Activated CD8-positive, alpha-beta memory T cell treated with anti-CD3 and anti-CD28 coated beads for 1 hour (primary cell): ENCODE measurements at places on chromosomes 11 and 22.

GRCh38 chr11:124841840-124842239 lies 23.4 kb upstream of the ROBO3 start:
- DNase-seq, result no peak

GRCh38 chr22:43000441-43001175 lies 14.3 kb downstream of the PACSIN2 start:
- DNase-seq, result no peak

DNA sequence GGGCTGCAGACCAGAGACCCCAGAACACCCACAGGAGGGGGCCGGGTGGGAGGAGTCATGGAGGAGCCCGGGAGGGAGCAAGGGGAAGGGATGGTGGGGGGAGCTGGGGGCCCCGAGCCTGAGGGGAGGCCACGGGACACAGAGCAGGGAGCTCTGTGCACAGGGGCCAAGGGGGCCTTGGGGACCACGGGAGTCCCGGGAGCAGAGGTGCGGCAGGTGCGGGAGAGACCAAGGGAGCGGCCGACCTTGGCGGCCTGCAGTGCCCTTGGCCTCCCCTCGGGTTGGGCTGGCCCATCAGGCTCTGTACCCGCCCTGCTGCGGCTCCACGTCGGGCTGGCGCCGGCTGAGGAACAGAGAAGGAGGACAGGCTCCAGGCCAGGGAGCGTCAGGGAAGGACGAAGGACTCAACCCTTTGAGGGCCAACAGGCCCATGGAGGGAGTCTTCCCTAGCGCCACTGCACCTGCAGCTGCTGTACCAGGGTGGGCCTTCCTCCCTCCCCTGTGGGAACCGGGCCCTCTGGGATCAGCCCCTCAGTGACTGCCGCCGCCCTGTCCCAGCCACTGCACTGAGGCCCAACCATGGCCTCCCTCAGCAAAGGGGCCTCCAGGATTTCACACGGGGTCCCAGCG lies 17.8 kb upstream of the BRSK2 start:
- DNase-seq, result no peak

- no peak for DNase-seq
Observed at GRCh38 chr11:3855808-3856491, 486 bp downstream of the STIM1 start.

- DNase-seq, result no peak
Observed at GRCh38 chr11:116217441-116217840, 555.3 kb downstream of the BUD13 start.

DNA sequence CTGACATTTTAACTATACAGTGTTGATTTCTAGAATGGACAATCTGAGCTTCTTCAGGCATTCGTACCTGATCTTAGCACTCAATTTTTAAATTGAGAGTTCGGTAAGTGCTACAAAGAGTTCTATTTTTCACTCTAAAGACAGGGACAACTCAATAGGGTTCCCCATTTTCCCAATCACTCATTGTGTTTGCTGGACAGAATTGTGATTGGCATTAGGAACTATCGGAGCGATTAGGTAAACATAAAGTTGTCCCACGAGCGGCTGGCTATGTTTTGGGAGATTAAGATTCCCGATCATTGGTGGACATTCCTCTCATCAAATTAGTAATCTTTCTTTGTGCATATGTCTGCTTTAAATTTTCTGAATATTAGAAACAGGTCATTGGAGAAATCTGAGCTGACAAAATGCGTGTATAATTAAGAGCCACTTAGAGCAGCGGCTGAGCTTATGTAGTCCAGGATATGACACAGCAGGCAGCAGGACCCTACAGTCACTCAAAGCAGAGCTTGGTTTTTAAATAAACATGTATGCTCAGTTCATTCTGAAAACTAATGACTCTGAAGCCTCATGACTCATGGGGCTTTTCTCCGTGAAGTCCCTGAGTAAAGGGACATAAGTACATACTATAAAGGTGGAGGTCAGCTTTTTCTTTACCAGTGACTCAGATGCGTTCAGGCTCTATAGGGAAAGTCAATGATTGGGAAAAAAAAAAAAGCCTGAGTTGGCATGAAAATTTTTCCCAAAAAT lies 109.4 kb downstream of the GRIA4 start:
- DNase-seq, result no peak

GRCh38 chr11:96015906-96016565 lies 92.1 kb upstream of the MTMR2 start:
- DNase-seq, result no peak

- DNase-seq, result no peak
Observed at GRCh38 chr22:50583294-50583861, 729 bp upstream of the CHKB start.

DNA sequence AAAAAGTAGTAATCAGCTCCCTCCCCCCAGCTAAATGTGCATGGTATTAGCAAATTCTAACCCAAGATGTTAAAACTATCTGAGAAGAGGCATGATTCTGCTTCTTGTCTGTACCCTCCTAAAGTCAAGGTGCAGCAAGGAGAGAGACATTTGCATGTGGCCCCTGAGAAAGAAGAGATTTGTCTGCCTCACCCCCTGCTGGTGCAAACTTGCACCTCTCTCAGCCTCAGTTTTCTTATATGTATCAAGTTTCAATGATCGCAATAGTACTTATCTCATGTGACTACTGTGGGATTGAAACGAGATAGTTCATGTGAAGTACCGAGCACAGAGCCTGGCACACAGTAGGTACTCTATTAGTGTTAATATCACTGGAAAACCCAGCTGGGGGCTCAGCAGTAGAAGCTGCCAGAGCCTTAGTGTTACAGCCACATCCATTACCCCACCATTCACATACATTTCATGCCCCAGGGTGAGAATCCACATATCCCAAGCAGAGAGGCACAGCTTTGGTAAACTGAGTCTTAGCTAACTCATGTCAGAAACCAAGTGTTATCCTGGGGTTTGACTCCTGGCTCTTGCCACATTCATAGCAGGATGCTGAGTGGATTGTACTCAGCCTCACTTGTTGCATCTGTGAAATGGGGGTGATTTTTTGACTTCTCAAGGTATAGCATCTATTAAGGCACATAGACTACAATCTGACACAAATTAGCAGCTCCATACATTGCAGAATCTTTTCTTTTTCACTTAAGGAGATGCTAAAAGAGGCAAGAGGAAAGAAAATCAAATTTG lies 24.9 kb downstream of the CD44 start:
- no peak for DNase-seq

DNA sequence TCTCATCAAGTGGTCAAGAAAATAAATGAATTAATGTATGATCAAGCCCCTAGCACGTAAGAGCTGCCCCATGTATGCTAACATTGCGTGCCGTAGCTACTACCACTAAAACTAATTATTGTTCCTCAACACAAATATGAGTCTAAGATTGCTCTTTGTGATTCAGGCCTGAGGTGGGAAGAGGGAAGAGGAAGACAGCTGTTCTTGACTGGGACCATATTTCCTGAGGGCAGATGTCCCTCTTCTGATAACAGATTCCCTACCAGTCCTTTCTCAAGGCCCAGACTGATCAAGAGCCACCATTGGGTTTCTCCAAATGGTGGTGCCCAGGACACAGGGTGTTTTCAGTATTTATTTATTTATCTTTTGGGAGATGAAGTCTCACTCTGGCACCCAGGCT lies 87.2 kb upstream of the CADM1 start:
- DNase-seq, result no peak

GRCh38 chr11:4606231-4607015 lies 1.6 kb downstream of the TRIM68 start:
- DNase-seq, result no peak
